ENCODE measurements at places on chromosomes 4 and X.
A peak's percentile ranks its signal among the peaks of the same experiment; 100 is the strongest.

DNA sequence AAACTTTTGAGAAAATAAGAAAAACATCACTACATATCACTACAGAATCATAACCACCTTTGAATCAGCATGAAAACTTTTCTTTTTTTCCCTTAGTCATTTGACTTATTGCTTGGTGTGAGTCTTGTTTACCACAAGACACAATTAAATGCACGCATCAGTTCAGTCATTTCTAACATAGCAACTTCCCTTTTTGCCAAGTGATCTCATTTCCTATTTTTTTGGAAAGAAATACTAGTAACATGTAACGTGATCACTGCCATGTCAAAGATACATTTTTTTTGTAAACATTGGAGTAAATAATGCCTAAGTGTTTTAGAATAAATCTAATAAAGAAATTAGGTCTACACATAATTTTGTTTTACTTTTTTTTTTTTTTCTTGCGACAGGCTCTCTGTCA is 5.1 kb upstream of the CXCL8 start:
- DNase-seq, result no peak

- DNase-seq, result no peak
These were observed 72.8 kb downstream of the SLC9A7 start for GRCh38 chrX:46686003-46686645.

DNA sequence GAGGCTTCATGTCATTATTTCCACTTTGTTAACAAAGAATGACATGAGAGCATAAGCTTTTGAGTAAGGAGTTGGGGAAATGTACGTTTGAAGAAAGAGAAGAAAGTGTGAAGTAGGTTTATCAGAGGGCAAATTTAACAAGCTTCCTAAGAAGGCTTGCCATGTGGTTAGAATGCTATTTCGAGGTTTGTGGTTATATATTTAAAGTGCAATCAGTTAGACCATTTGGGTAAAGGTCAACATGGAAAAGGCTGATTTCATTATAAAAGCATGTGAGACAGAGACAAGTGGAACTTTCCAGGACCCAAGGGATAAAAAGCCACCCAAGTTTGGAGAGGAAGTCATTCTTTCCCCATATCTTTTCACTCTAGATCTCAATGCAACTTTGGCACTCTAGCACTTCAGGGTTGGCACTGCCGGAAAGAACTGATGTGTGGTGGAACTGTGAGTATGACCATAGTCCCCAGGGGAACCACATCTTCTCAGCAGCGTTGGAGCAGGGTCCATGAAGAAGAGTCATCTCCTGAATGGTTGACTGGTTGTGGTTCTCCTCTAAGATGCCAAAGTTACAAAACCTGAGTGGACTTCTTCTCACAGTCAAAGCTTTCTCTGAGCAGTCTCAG is 529.9 kb downstream of the MID1IP1 start:
- no peak for DNase-seq

- DNase-seq, result no peak
These were observed 2.9 kb downstream of the USP51 start for GRCh38 chrX:55486736-55487135.

GRCh38 chrX:123773258-123773988 is 40.6 kb upstream of the THOC2 start:
- DNase-seq, result no peak

DNA sequence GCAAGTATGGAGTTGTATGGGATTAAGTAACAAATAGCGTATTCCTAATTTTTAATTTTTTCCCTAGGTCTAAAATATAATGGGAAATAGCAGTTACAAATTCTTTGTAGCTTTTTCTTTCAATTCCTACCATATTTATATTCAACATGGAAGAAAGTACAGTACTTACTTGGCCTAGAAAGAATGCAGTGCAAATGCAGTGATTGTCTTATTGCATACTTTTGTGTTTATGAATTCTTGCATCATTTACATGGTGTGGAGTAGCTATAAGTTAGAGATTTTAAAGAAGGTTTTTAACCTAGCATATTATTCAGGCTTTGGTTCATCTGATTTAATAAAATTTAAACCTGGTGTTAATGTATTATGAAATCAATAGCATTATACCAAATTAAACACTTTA is 263.3 kb downstream of the BMPR1B start:
- DNase-seq, result peak; percentile 9

DNA sequence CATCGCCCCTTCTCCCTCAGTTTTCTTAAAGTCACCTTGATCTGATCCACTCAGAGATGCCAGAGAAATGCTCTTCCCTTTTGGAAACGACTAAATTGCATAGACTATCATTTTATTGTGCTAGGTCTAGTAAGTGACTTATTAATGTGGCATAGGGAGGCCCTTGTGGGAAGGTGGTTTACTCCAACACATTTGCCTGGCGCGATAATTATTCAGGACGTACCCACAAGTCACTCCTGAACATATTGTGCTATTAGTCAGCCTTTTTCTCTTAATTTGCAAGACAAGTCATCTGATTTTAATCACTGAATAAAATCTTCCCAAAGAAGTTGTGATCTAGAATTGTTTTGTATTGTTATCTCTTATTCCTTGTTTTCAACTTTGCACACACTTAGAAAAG is 7.6 kb downstream of the ENPEP start:
- peak; percentile 11 for DNase-seq

GRCh38 chrX:70494441-70494840 is 49.8 kb downstream of the DLG3 start:
- DNase-seq, result no peak

DNA sequence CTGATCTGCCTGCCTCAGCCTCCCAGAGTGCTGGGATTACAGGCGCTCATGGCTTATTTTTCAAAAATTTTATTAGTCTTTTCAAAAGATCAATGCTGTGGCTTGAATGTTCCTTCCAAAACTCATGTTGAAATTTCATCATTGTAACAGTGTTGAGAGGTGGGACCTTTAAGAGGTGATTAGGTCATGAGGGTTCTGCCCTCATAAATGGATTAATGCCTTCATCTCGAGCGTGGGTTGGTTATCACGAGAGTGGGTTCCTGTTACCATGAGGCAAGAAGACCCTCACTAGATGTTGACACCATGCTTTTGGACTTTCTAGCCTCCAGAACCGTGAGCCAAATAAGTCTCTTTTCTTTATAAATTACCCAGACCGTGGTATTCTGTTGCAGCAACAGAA is 30.3 kb downstream of the EIF2S3 start:
- no peak for DNase-seq

DNA sequence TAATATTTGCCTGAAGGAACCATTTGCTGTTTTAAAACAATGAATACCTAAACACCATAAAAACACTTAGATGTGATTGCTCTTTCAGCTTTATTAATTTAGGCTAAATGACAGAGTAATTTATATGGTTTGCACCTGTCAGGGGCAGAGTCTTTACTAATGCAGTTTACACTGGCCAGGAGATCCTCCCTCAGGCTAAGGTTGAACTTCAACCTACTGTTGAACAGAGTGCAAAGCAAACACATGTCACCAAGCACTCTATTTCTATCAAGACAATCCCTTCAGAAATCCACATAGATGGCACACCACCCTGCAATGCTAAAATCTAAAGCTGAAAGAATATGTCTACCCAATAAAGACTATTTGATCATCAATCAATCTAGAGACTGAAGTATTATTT is 147.3 kb downstream of the KLHL13 start:
- DNase-seq, result no peak
